ENCODE measurements at places on chromosomes 1 and 21. TPM values are rescaled to one million over a fixed set of nuclear protein-coding genes. Genes with fewer than 3 reads are reported as not detected.

CELA2A gene
- total RNA-seq, result not detected

UMODL1 gene
- total RNA-seq, result not detected

SPRR2G gene
- total RNA-seq, result not detected

CFHR5 gene
- not detected for total RNA-seq

ANGPTL3 gene
- 1.2 TPM for total RNA-seq
